ENCODE measurements at places on chromosomes 1 and 21.
A peak's percentile ranks its signal among the peaks of the same experiment; 100 is the strongest.

DNA sequence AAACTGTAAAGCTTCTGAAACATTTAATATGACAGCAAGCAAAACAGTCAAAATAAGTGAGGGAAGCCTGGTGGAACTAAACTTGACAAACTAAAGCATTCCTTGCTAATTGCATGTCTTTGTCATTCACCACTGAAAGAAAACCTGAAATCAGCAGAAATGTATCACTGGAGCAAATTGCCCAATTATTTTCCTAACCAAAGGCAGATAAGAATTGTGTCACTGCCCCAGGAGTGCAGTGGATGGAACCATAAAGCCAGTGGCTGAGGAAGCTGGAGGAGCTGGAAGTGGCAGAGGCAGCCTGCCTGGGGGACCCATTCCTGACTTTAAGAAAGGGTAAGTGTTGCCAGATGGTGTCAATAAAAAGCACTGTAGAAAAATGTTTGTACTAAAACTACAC, 2.7 kb upstream of the SLC30A10 start:
- DNase-seq = no peak

- no peak for DNase-seq
Measured at GRCh38 chr1:5690291-5690690, 301.9 kb downstream of the NPHP4 start.

DNA sequence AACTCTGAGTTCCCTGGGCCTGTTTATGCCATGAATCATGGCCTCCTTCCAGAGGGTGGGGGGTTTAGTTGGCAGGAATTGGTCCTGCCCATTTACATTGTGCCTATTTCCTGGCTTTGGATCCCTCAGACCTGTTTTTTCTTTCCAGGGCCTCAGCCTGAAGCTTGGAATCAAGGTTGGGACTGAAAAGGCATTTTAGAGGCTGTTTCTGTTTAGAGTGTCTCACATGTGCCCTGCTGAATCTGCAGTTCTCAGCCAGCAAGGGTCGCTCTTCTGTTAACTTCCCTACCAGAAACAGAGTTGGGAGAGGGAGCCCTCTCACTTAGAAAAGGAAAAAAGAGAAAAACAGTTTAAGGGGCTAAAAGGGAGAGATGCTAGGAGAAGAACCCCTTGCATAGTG, 191.1 kb downstream of the PTPRC start:
- no peak for DNase-seq

- DNase-seq = peak; percentile 72
Measured at GRCh38 chr1:16727190-16728111, 12.9 kb upstream of the RNU1-4 start.

GRCh38 chr1:194598098-194598497, 1411.7 kb upstream of the B3GALT2 start:
- no peak for DNase-seq

GRCh38 chr1:231460614-231461013, 38.5 kb upstream of the EGLN1 start:
- DNase-seq = no peak

- DNase-seq = no peak
Measured at GRCh38 chr1:5662744-5663126, 329.5 kb downstream of the NPHP4 start.

DNA sequence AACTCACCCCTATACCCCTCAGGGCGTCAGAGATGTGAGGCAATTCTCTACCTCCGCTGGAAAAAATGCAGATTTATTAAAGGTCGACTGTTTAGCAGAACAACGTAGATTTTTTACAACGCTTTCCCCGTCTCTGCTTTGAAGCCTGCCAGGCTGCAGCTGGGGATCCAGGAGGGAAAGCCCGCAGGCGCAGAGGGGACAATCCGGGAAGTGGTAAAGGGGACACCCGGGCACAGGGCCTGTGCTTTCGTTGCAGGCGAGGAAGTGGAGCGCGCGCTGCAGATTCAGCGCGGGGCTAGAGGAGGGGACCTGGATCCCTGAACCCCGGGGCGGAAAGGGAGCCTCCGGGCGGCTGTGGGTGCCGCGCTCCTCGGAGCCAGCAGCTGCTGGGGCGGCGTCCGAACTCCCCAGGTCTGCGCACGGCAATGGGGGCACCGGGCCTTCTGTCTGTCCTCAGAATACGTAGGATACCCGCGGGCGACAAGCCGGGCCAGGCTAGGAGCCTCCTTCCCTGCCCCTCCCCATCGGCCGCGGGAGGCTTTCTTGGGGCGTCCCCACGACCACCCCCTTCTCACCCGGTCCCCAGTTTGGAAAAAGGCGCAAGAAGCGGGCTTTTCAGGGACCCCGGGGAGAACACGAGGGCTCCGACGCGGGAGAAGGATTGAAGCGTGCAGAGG, 5.5 kb downstream of the SIM2 start:
- no peak for DNase-seq

DNA sequence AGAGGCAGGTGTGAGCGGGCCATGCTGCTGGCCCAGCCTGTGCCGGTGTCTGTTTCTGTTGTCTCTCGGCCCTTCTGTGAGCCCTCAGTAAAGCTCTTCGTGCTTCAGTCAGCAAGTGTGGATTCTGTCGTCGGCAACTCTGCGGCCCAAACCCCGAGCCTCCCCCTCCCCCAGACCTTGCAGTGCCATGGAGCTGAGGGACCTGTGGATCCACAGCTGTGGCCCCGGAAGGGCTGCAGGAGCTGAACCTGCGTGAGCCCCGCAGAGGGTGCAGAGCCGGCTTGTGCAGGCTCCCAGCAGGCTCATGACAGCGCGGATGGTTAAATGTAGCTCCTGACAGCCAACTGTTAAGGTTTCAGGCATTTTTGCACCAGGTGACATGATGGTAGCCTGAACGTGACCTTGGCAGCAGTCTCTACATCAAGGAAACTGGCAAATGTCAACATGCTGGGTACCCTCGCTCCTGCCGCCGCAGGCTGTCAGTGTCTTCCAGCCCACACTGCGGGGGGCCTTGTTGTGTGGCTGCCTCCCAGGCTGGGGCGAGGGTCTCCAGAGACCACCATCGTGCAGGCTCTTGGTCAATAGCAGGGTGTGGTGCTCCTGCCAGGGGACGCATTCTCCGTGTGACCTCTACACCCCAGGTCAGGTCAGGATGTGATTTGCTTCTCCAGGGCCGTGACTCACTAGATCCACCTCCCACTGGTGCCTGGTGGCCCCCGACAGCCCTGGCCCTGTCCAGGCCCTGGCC, 7.0 kb downstream of the LRRC3 start:
- no peak for DNase-seq

- DNase-seq = peak; percentile 5
Measured at GRCh38 chr21:36873513-36873912, 93.0 kb downstream of the HLCS start.

DNA sequence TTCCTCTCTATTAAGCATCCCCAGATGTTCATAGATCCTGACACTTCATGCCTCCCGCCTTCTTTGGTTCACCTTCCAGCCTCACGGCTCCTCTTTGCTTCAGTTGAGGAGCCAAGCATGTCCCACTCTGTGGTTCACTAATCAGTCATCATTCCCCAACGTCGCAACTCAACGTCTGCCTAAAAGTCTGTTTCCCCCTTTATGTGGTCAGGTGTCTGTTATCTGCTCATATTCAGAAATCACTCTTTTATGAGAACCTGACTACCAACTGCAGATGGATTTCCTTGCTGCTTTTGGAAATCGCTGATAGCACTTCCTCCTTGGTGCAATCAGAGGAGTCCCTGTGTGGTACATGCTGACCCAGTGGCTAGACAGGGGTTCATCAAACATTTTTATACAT, 94.1 kb upstream of the VANGL1 start:
- no peak for DNase-seq

DNA sequence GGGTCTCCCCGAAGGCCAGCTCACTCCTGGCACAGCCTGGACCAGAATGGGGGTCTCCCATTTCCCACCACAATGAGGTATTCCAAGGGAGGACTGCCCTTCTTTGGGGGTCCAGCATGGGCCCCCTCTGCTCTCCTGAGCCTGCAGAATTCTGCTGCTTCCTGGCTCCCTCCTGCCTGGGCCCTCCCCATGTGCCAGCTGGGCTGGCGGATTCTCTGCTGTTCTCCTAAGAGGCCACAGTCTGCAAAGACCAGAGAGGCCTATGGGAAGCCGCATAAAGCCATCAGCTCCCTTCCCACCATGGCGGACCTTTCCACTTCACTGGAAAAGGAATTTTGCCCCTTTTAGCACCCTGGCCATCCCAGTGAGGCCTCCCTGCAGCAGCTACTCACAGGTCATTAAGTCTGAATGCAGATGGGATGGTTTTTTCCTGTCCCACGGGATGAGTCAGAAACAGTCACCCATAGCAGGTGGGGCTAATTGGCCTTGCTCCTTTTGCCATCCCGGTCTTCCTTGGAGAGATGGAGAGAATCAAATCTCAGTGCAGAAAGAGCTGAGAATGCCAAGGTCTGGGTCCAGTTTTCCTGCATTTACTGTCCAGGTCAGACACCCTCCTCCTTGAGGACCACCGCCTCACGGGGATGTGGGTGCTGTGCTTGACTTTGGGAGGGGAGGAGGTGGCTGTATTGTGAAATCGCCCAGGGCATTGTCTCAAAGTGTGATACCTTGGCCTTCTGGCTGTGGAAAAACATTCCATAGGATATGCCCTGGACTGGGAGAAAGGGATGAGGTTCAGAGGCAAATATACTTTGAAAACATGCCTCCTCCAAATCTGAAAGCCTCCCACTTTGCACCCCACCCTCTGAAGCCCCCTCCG, 23.2 kb downstream of the MYBPH start:
- DNase-seq = no peak

GRCh38 chr1:201429736-201430501, 8.4 kb upstream of the TNNI1 start:
- no peak for DNase-seq

GRCh38 chr1:46587069-46587468, 17.0 kb downstream of the MKNK1 start:
- DNase-seq = no peak

DNA sequence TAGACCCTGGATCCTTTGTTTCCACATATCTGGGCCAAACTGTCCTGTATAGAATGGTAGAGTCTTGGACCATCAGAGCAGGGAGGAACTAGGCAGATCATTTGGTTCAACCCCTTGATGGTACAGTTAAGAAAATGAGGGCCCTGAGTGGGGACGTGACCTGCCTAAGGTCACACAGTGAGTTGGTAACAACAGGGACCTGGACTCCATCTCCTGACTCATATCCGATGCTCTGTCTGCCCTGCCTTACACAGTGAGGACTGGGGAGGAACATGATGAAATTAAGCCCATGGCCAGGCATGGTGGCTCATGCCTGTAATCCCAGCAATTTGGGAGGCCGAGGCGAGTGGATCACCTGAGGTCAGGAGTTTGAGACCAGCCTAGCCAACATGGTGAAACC, 440.2 kb downstream of the PTPRU start:
- DNase-seq = no peak

DNA sequence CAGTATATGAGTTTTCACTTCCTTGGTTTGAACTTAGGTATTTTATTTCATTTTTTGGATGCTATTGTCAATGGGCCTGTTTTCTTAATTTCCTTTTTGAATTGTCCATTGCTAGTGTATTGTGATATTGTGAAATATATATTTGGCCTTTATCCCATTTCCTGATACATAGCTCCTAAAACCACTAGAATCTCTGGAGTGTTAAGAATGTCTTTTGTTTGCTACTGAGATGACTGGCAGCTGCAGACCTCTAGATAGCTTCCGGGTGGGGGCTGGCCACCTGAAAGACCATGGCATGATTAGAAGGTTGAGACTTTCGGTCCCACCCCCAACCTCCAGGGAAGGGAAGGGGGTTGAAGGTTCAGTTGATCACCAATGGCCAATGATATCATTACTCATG, 245.4 kb downstream of the KCNJ6 start:
- peak; percentile 49 for DNase-seq

- peak; percentile 46 for DNase-seq
Measured at GRCh38 chr1:201463071-201463552, 5.9 kb downstream of the PHLDA3 start.

- no peak for DNase-seq
Measured at GRCh38 chr1:29753771-29754572, 517.6 kb downstream of the PTPRU start.

GRCh38 chr1:202405928-202406327, 57.4 kb downstream of the PPP1R12B start:
- no peak for DNase-seq

- no peak for DNase-seq
Measured at GRCh38 chr21:24200052-24200451, 1407.2 kb downstream of the MRPL39 start.

DNA sequence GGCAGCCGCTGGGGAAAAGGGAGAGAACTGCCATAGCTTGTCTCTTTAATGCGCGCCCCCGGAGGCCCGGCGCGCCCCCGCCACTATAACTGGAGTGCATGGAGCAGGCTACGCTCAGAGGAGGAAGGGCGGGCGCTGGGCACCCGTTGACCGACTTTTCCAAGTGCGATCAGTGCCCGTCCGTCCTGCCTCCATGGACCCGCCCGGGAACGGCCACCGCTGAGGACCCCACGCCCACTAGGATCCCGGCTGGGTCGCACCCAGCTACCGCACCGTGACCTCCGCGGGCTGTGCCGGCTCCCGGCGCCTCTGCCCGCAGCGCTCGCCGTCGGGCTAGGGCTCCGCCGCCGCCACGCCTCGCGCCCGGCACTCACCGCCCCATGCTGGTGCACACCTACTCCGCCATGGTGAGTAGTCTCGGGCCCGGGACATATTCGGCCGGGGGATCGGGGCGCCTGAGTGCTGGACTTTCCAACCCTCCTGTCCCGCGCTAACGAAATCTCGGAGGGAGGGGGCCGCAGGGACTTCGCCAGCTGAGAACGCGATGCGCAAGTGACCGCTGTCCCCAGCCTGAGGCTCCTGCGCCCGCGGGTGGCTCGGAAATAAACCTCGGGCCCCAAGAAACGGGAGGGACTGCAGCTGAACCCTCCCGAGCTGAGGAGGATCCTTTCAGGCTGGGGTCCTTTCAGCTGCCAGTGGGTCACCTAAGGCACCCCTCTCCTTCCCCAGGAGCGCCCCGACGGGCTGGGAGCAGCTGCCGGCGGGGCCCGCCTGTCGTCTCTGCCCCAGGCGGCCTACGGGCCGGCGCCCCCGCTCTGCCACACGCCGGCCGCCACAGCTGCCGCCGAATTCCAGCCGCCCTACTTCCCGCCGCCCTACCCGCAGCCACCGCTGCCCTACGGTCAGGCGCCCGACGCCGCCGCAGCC, at the start of gene TFAP2E:
TSS of gene TFAP2E (plus strand) at position 117 of the 927 bp plus-strand sequence. CDS start at position 381, 264 bp downstream.
- peak; percentile 63 for DNase-seq

- DNase-seq = no peak
Measured at GRCh38 chr1:221190249-221190648, 311.0 kb downstream of the HLX start.

- no peak for DNase-seq
Measured at GRCh38 chr1:93002781-93003180, 41.5 kb upstream of the DIPK1A start.

GRCh38 chr1:166858726-166859419, 17.2 kb downstream of the TADA1 start:
- no peak for DNase-seq

GRCh38 chr1:205920159-205920558, 23.1 kb downstream of the SLC26A9 start:
- no peak for DNase-seq

DNA sequence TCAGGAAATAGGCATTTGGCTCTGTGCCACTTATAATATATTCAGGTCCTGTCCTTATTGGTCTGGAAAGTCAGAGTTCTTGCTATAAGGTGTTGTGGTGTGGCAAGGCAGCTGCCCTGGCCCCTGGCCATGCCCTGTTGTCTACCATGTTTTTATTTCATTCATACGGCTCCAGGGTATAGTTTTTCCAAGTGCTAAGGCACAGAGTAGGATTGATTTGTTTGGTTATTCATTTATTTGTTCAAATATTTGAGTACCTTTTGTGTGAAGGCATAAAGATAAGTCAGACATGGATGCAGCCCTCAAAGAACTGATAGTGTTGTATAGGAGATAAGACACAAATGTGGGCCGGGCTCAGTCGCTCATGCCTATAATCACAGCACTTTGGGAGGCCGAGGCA, 10.1 kb downstream of the ZBTB8B start:
- DNase-seq = no peak

- no peak for DNase-seq
Measured at GRCh38 chr1:15354580-15354965, 55.1 kb upstream of the EFHD2 start.

- peak; percentile 64 for DNase-seq
Measured at GRCh38 chr1:9724706-9725476, 73.4 kb downstream of the PIK3CD start.

All from LoVo (cell line).